ENCODE measurements at places on chromosomes 7 and 10. TPM values are rescaled to one million over a fixed set of nuclear protein-coding genes. Genes with fewer than 3 reads are reported as not detected.

LIPK gene
- total RNA-seq, result not detected

PDE1C gene
- 10.3 TPM for total RNA-seq

SERPINE1 gene
- total RNA-seq, result 18.6 TPM

LOXL4 gene
- total RNA-seq, result 3.3 TPM

DNA sequence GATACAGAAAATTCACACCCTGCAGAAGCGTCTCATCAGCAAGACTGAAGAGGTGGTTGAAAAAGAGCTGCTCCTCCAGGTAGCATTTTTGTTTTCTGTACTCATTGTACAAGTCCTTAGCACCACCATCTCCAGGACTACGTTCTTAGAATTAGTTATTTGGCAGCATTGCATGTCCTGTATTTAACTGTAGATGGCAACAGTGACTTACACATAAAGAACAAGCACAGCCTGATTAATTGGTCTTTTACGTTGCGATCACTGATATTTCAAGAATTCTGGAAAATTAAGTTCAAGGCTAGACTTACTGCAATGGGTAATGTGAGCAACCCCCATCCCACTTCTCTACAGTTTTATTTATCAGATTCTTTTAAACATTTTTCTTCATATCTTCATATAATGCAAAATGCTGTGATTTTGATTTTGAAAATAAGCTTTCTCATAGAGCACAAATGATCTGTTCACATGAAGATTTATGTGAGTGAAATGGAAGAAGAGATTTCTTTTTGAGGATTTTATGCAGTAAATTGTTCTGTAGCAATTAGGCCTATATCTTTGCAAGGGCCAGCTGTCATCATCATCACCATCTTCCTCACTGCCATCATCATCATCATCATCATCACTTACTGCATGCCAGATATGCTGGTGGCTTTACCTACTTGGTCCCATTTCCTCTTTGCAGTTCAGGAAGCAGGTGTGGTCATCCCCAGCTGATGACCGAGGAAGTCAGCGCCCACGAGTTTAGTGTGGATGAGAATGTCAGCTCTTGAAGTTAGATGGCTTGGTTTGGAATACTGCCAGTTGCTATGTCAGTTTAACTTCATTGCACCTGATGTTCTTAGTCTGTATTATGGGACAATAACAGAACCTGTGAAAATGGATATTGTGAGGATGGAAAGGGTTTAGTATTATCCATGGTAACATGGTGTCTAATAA is 53.4 kb downstream of the CFAP58 start:
- no peak for DNase-seq

GRCh38 chr7:128458956-128459355 is 3.3 kb downstream of the HILPDA start:
- no peak for DNase-seq

GRCh38 chr7:46047581-46047980 is 126.5 kb upstream of the IGFBP3 start:
- no peak for DNase-seq

GRCh38 chr7:34322841-34323240 is 335.2 kb upstream of the NPSR1 start:
- DNase-seq, result no peak

DNA sequence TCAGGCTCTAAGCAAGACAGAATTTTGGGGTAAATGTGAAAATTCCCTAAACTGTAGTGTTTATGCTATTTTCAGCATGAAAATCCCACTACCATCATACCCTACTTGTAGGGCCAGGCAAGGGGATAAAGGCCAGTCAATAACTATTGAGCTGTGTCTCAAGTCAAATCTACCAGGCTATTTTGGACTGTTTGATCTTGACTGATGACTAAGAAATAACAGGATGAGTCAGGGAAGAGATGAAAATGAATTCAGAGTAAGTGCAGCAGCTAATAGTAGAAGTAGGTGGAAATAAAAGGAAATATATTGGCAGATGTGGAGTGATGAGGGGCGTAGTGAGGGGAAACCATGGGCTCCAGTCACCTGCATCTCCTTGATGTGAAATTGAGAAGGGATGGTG is 225.8 kb upstream of the PHYHIPL start:
- DNase-seq, result no peak

GRCh38 chr7:70229242-70229641 is 631.0 kb downstream of the AUTS2 start:
- DNase-seq, result no peak
